ENCODE measurements at places on chromosomes 4 and X. TPM values are rescaled to one million over a fixed set of nuclear protein-coding genes. Genes with fewer than 3 reads are reported as not detected.

COL4A6 gene
- 0.92 TPM for total RNA-seq

ACE2 gene
- not detected for total RNA-seq

NPY5R gene
- not detected for total RNA-seq

DACH2 gene
- not detected for total RNA-seq

SLC34A2 gene
- total RNA-seq, result not detected

YY2 gene
- 2.4 TPM for total RNA-seq

PAGE5 gene
- not detected for total RNA-seq

CYP4V2 gene
- total RNA-seq, result 3.1 TPM

FAM47E gene
- 0.11 TPM for total RNA-seq

IL15 gene
- 3.1 TPM for total RNA-seq

ARHGAP10 gene
- total RNA-seq, result 36.7 TPM

TEX13B gene
- not detected for total RNA-seq

PCDH19 gene
- 4.3 TPM for total RNA-seq

STBD1 gene
- total RNA-seq, result 0.25 TPM

OTUD4 gene
- total RNA-seq, result 40.9 TPM

ASIC5 gene
- total RNA-seq, result not detected

CYSLTR1 gene
- not detected for total RNA-seq

MPP1 gene
- total RNA-seq, result 32.3 TPM

CXCL5 gene
- total RNA-seq, result 0.33 TPM

FGF2 gene
- 23.9 TPM for total RNA-seq

NAP1L2 gene
- total RNA-seq, result 1.0 TPM

PPARGC1A gene
- total RNA-seq, result not detected

NIPAL1 gene
- 1.7 TPM for total RNA-seq

UGT2B17 gene
- total RNA-seq, result not detected

REPS2 gene
- total RNA-seq, result 2.6 TPM

ASMT gene
- total RNA-seq, result not detected

ERCC6L gene
- total RNA-seq, result 6.7 TPM

OSTC gene
- 209 TPM for total RNA-seq

GYG2 gene
- 0.22 TPM for total RNA-seq

MAGEB1 gene
- not detected for total RNA-seq

PABPC1L2B gene
- not detected for total RNA-seq

CFP gene
- 1.9 TPM for total RNA-seq

MAP7D3 gene
- total RNA-seq, result 22.8 TPM

PABPC5 gene
- total RNA-seq, result 0.44 TPM
